ENCODE measurements at places on chromosomes 11 and 22.

DNA sequence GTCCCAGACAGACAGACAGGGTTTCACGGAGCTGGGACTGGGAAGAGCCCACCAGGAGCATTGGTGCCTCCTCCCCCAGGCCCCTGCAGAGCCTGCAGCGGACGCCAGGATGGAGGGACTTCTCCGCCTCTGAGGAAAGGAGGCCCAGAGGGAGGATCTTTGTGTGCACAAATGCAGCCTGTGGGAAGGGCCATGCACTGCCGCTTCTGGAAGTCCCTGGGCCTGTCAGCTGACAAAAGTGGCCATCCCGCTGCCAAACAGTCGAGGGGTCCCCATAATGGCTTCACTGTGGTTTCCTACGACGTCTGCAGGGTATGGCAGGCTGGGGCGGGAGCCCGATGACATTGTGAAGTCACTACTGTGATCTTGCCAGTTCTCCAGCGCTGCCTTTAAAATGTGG lies 73.8 kb downstream of the TP53I11 start:
- DNase-seq, result no peak

GRCh38 chr22:17349172-17349571 lies 20.1 kb upstream of the CECR2 start:
- DNase-seq, result no peak

- no peak for DNase-seq
Measured at GRCh38 chr11:47786373-47786772, 19.2 kb upstream of the FNBP4 start.

DNA sequence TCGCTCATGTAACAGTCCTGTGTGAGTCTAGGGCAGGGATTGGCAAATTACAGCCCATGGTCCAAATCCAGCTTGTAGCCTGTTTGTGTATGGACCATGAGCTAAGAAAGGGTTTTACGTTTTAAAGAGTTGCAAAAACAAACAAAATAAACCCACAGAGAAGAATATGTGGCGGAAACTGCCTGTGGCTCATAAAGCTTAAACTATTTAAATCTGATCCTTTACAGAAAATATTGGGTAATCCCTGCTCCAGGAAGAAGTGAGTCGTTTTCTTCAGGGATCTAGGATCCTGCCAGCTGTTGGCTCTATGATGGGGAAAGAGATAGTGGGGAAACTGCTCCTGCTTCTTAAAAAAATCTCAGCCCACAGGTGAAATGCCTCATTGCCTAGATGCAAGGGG lies 3.4 kb upstream of the OR6Q1 start:
- no peak for DNase-seq

- no peak for DNase-seq
Measured at GRCh38 chr22:31474743-31475142, 14.9 kb downstream of the EIF4ENIF1 start.

DNA sequence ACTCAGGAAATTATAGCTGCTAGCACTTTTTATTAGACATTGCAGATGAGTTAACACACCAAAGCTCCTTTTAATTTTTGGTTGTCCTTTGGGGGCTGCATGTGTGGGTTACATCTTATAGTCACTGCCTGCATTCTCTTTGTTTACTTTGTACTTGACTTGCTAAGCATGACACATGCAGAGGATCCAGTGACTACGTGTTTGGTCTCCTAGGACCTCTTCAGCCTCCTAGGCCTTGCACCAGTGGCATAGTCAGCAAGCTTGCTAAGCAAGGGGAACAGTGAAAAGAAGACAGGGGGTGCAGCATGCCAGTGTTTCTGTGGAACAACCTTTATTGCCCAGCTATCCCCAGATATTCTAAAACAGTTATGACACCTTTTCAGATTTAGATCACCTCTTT lies 108.2 kb downstream of the PAX6 start:
- no peak for DNase-seq

DNA sequence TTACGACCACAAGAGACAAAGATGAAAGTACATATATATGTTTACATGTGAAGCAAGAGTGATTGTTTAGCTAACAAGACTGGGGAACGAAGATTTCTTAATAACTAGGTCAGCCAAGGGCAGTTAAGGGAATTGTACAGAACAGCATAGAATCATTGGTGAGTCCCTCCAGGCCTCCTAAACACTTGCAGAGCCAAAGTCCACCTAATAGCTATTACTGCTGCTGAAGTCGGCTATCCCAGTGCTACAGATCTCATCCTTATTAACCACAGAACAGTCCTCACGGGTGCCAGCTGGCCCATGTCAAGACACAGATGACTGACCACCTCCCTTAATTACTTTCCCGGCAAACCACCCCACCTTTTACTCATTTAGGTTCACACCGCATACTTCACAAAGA lies 68.5 kb upstream of the OPCML start:
- DNase-seq, result no peak

DNA sequence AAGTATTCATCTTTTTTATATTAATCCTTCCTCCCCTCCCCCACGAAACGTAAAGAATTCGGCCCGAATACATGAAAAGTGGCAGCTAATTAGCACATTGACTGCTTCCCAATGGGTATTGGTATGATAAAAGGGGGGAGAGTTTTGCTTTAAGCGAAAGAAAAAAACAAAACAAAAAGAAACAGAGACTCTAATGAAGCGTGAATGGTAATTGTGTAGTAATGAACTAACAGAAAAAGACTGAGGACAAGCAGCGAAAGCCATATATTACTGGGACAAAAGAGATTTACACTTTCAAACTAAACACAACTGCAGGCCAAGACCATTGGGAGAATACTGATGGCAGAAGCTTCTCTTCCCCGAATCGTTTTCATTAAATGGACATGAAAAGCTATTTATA lies 2.5 kb downstream of the DBX1 start:
- no peak for DNase-seq

DNA sequence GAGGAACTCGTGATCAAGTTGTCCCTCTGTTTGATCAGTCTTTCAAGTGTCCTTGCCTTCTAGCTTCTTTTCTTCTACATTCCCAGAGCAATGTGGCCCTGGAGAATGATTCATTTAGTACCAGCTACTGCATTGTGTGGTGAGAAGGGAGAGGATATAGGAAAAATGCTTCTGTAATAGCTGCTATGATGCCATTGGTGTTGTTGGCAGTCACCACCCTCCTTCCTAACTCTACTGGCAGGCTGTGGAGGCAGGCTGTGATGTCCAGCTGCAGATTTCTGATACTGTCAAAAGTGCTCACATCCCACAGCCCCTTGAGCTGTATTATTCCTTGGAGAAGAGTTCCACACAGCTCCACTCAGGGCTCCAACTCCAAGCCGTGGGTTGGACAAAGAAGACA lies 52.8 kb downstream of the ENDOD1 start:
- no peak for DNase-seq

DNA sequence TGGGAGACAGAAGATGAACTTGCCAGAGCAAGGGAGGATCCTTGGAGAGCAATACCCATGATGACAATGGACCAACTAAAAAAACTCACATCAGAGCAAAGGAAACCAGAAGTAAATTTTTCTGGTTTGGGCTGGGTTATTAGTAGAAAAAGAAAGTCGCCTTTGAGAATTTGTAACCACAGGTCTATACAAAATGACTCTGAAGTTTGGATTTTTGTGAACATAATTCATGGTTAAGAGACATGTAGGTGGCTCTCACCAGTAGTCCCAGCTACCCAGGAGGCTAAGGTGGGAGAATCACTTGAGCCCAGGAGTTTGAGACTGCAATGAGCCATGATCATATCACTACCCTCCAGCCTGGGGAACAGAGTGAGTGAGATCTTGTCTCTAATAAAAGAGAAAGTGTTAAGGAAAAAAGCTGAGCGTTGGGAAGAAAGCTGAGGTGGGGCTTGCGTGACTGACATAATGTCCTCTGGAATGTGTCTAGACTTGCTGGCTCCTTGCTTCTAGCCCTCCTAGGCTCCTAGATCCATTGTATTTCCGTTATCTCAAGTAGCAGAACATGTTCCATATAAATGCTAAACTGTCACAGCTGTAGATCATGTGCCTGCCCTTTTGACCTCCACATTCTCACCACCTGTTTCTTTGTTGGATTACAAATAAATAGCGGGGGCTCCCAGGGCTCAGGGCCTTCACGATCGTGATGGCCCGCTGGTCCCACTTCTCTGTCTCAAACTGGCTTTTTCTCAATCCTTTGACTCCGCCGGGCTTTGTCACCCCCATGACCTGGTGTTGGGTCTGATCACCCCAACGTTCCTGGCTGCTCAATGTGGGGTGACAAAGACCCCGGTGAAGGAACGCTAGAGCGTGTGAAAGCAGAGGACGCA lies 56.2 kb upstream of the SC5D start:
- DNase-seq, result no peak

- no peak for DNase-seq
Measured at GRCh38 chr11:95152876-95153856, 63.5 kb downstream of the ENDOD1 start.

- DNase-seq, result no peak
Measured at GRCh38 chr11:115463606-115464005, 40.6 kb downstream of the CADM1 start.

DNA sequence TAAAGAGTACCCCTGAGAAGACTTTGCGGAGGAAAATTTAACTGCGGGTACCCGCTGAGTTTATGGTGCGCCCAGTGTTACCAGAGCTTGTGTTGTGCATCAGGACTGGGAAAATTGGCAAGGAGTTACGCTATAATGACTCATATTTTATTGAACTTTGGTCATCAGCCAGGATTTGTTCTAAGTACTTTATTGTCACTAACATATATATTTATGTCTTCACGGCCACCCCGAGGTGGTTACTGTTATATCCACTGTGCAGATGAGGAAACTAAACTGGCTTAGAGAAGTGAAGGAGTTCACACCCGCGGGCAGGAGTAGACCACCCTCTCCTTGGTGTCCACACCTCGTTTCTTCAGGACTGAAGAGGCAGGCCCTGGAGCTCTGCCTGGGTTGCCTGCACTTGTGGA lies 667 bp downstream of the ACCS start:
- DNase-seq, result peak; percentile 40

GRCh38 chr11:64048042-64048854 lies 12.5 kb downstream of the FLRT1 start:
- DNase-seq, result no peak

DNA sequence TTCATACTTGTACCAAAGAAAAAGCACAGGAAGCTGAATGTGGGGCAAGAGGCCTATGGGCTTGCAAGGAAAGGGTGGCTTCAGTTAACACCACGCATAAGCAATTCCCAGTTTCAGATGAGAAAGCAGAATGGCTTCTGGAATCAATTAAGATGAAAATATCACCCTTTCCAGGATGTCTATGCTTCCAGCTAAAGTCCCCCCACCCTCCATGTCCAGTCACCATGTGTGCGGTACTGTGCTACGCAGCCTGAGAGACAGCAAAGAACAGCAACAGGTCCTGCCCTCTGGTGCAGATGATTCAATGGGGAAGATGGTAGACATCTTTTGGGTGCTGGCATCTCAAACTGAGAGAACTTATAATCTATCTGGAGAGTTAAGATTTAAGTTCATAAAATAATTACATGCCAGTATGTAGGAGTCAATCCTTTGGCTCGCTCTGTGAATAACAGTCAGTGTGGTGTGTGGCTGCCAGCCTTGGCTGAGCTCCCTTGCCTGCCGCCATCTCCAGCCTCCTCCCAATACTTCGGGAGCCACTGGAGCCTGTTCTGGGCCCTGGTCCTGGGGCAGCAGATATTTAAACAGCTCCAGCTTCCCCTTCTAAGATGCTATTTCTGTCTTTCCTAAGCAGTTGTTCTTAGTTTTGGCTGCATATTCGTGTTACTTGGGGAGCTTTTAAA lies 44.5 kb downstream of the ME3 start:
- no peak for DNase-seq

- no peak for DNase-seq
Measured at GRCh38 chr11:8339592-8340022, 75.9 kb upstream of the LMO1 start.

GRCh38 chr11:102204174-102204573 lies 93.9 kb downstream of the YAP1 start:
- no peak for DNase-seq

DNA sequence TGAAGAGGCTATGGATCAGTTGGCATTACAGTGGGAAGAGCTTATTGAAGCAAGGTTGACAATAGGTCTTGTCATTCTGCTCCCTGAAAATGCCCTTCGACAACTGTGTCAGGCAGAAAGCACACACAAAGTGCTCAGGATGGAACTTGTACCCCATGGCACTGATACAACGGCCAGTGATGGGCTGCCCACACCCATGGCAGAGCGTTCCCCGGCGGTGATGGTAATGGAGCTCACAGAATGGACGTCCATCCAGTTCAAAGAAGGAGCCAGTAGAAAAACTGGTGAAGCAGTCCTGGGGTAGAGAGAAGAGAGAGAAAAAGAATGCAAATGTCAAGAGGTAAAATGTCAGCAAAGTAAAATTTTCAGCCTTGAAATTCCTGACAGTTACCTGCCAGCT lies 19.5 kb upstream of the OR5B21 start:
- DNase-seq, result no peak

GRCh38 chr22:49209452-49210195 lies 618.0 kb downstream of the BRD1 start:
- DNase-seq, result no peak

GRCh38 chr11:63892228-63892627 lies 24.7 kb downstream of the RCOR2 start:
- DNase-seq, result no peak

- DNase-seq, result peak; percentile 70
Measured at GRCh38 chr22:30947173-30947815, 21.3 kb downstream of the MORC2 start.

GRCh38 chr11:127651175-127651887 lies 650.8 kb upstream of the KIRREL3 start:
- DNase-seq, result no peak

GRCh38 chr22:39253435-39254070 lies 8.8 kb upstream of the PDGFB start:
- peak; percentile 50 for DNase-seq

DNA sequence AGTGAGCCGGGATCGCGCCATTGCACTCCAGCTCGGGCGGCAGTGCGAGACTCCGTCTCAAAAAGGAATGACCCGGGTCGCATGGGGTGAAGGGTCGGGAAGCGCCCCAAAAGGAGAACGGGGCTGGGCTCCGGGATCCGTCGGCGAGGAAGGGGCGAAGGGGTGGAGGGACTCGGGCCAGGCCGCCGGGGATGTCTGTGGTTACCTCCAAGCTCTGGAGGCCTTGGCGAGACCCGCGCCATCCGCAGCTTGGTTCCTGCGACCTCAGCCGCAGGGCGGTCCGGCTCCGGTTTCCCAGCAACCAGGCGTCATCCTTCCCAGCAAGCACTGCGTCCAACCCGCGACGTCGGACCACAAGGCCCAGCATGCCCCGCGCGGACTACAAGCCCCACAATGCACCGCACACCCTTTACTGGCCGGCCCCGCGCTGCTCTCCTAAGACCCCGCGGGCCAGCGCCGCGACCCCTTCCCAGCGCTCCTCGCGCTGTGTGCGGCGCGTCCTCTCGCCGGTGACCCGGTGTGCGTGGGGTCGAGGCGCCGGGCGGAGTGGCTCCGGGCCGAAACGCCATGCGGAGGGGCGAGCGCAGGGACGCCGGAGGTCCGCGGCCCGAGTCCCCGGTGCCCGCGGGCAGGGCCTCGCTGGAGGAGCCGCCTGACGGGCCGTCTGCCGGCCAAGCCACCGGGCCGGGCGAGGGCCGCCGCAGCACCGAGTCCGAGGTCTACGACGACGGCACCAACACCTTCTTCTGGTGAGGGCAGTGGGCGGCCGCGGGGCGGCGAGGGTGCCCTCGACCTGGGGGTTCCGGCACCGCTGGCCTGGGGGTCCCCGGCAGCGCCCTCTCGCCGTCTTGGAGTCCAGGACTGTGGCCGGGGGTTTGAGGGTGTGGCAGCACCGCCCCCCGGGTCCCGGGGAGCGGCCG lies at the start of gene PTDSS2:
TSS of gene PTDSS2 (plus strand) at position 391 of the 920 bp plus-strand sequence. CDS start at position 568, 177 bp downstream.
- peak; percentile 75 for DNase-seq

- DNase-seq, result no peak
Measured at GRCh38 chr11:414318-414857, 411 bp downstream of the SIGIRR start.

- no peak for DNase-seq
Measured at GRCh38 chr11:120283124-120283523, 42.0 kb upstream of the TLCD5 start.

GRCh38 chr22:33544707-33545106 lies 375.6 kb downstream of the LARGE1 start:
- no peak for DNase-seq
